ENCODE measurements at places on chromosomes 3 and 15.

DNA sequence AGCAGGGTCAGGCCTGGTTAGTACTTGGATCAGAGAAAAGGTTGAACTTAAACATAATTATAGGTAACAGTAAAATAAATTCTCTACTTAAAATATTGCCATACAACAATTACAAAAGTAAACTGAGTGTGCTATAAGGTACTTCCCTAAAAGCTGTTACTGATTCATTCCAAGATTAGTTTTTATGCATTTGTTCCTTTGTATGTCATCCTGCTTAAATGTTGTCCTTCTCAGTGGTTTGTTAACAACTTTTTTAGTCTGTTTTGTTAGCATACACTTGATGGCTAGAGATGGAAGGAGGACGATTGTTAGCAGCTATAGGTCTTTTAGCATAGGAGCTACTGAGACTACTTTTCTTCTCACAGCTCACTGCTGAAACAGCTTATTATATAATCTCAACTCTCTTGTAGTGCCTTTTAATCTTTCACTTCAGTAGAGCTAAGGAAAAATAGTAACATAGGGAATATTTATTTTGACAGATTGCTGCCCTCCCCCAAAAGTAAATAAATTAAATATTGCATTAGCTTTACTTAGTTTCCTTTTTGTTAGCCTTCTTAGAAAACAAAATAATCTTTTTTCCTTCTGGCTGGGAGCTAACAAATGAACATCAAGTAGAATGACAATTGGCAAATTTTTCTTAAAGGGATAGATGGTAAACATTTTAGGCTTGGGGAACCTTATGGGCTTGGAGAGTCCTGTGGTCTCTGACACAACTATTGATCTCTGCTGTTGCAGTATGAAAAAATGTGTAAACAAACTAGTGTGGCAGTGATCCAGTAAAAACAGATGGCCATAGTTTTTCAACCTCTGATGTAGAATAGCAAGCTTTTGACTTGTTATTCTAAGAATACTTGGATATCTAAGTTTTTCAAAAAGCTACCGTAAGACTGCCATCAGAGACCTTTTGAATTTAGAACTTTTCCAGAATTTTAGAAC lies 39.5 kb downstream of the USP8 start:
- no peak for DNase-seq

DNA sequence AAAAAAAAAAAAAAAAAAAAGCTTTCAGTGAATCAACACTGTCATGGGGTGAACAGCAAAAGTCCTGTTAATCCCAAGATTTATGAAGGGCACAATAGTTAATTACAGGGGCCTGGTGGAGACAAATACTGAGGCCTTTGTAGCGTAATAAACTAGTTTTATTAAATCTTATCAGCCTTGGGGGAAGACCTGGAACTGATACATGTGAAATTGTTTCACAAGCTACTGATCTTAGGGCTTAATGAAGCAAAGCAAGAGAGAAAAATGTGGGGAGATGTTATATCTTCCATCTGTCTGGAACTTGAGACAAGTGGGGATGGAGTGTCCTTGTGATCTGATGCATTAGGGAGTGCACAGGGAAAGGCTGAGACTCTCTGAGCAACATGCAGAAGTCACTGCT lies 47.9 kb upstream of the OSBPL11 start:
- DNase-seq: no peak

DNA sequence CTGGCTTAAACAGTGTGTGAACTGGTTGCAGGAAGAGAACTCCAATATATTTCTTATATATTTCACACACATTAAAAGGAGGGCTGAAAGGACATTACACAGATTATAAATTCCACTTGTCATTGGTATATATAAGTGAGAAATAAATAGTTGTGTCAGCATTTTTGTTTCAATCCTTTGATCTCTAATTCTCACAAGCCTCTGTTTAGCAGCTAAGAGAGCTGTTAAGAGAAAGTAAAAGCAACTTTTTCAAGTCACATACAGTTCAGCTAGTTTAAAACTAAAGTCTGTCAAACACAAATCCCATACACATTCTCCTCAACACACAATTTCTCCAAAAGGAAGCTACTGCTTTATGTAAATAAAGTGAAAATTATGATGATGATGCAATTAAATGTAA lies 70.5 kb upstream of the CCDC39 start:
- DNase-seq: no peak

GRCh38 chr3:49903451-49904424 lies at the start of gene MST1R:
TSS of gene MST1R (minus strand) at chr3:49903873. CDS start at chr3:49903609, 264 bp downstream.
- DNase-seq: peak; percentile 79

- DNase-seq: no peak
Measured at GRCh38 chr3:8757551-8758518, 11.6 kb downstream of the OXTR start.

- peak; percentile 14 for DNase-seq
Measured at GRCh38 chr15:82298520-82298919, 35.9 kb downstream of the SAXO2 start.

- DNase-seq: peak; percentile 28
Measured at GRCh38 chr15:43249699-43250203, 17.0 kb downstream of the TGM5 start.

DNA sequence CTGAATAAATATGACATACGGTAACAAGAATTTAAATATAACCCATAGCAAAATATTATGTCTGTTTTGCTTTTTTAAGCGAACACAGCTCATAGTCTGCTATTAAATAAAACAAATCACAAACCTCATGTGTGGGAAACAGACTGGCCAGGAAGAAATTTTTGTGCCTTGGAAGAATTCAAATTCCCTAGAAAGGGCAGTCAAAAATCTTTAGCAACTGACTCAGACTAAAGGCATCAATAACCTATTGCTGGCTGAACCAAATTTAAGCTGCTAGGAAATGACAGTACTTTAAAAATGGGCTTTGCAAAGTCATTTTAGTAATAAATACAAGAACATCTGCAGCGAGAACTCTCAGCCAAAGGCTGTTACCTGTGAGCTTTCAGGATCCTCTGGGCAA lies 151.4 kb downstream of the PLD1 start:
- DNase-seq: no peak

DNA sequence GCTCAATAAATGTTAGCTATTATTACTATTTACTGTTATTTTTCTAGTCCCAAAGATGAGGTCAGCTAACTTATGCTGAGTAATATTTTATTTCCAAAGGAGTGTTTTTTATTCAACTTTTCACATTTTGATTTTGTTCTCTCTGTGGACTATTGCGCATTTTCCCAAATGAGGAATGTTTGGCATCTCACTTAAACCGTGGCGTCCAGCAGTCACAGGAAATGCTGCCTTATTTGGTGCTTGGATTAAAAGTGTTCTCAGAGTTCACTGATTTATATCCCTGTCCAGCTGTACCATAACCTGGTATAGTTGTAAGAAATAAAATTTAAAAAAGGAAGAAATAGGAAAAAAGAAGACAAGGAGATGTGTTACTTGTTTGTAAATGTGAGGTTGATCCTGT lies 166.8 kb downstream of the THSD4 start:
- no peak for DNase-seq

DNA sequence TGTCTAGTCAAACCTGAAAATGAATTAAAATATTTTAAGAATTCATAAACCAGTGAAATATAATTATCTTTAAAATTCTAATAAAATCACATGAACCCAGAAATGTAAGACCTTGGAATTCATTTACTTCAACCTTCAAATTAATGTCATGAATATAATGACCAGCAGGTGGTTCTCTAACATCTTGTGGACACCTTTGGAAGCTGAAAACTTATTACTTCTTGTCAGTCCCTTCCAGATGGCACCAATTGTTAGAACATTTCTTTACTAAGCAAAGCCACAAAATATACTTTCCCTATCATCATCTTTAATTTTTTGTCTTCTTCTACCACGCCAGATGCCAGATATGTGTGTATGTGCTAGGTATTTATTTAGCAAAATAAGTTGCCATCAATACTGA lies 240.0 kb downstream of the MBNL1 start:
- DNase-seq: peak; percentile 65

DNA sequence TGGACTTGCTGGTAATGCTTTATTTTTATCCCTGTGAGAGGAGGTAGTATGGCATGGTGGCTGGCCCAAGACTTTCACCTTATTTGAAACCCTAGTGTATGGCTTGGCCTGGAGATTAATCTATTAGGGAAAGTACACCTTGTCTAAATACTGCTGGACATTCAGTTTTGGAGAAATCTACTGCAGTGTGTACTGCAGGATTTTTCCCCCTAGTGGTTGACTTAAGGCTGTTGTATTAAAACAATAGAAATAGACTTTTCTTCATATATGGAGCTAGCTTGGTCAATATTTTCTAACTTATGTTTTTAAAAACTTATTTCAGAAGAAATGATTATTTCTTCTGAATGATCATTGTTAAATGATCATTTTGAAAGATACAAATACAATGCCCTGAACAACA lies 13.9 kb upstream of the SLITRK3 start:
- no peak for DNase-seq

DNA sequence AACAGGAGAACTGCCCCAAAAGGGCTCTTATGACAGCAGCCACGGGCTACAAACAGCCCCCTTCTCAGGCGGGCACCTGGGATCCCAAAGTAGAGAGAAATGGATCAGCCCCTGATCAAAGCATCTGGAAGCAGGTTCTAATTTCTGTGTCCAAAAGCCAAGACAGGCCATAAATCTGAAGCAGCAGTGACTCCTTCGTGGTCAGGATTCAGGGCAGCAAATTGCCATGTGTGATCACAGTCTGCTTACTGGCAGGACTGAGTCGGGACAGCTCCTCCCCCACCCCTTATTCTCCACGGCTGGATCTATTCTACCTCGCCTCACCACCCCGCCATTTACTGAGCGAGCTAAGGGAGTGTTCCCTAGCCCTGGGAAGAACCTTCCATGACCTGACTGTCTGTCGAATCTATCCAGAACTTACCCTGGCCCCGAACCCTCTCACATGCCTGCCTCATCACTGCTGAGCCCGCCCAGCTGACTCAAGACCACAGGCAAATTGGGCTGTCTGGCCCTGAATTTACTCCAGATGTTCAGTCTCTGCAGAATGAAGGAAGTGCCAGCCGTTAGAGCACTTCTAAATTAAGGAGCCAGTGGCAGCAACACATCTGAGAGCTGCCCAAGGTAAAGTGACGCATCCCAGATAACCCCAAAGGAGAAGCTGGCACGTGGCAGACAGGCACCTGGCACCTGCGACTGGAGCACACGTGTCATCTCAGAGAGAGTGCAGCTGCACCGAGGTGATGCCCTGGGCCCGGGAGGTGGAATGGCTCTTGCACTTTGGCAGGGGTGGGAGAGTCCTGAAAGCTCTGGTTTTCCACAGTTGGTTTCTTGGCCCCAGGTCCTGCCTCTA lies 1.3 kb downstream of the LRRC15 start:
- no peak for DNase-seq

DNA sequence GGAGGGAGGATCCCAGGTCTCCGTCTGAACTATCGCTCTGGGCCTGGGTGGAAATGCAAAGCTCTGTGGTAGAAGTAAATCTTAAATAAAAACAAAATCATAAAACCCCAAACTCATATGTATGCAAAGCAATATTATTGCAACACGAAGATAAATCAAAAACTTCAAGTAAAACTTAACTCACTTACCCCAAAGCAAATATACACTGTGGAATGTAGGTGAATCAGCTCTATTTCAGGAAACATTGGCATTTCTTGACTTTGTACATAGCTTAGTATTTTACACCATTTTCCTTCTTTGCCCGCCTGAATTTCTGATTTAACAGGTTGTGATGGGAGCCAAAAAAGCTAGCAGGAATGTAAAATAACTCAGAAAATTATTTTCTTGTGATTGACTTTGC lies 126.2 kb downstream of the TPRG1 start:
- DNase-seq: no peak

DNA sequence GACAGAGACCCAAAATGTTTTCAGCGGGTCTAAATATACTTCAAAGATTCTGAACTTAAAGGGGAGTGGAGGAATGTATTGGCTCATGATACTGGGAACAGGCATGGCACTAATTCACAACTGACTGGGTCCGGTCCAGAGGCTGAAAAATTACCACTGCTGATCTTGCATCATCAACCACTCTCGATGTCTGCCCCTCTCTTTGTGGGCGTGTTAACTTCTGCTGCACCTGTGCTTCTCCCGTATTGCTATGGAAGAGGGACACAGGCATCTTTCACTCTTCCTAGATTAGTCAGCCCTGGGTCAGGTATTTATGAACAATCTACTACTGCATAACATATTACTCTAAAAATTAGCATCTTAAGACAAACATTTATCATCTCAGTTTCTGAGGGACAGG lies 33.2 kb downstream of the HHLA2 start:
- no peak for DNase-seq

- no peak for DNase-seq
Measured at GRCh38 chr3:123449997-123450604, 1.2 kb upstream of the ADCY5 start.

GRCh38 chr15:93118904-93119303 lies 29.9 kb upstream of the RGMA start:
- no peak for DNase-seq

- DNase-seq: no peak
Measured at GRCh38 chr3:147937341-147937740, 528.2 kb downstream of the ZIC1 start.

DNA sequence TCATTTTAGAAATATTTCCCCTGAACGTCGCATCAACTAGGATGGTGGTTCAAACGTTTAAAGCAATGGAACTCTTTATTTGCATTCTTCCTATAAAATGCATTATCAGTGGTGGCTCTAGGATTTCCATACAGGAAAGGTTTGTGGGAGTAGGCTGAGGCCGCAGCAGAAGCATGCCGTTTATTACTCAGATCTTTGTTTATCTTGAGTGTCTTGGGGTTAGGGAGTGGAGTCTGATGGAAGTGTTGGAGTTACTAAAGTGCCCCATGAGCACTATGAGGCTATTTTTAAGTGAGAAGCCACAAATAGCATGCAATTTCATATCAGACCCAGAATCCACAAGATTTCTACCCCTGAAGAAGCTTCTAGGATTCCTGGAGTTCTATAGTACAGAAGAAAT lies 26.2 kb downstream of the ATOSA start:
- DNase-seq: no peak

- DNase-seq: no peak
Measured at GRCh38 chr3:172782235-172782634, 31.7 kb downstream of the ECT2 start.

DNA sequence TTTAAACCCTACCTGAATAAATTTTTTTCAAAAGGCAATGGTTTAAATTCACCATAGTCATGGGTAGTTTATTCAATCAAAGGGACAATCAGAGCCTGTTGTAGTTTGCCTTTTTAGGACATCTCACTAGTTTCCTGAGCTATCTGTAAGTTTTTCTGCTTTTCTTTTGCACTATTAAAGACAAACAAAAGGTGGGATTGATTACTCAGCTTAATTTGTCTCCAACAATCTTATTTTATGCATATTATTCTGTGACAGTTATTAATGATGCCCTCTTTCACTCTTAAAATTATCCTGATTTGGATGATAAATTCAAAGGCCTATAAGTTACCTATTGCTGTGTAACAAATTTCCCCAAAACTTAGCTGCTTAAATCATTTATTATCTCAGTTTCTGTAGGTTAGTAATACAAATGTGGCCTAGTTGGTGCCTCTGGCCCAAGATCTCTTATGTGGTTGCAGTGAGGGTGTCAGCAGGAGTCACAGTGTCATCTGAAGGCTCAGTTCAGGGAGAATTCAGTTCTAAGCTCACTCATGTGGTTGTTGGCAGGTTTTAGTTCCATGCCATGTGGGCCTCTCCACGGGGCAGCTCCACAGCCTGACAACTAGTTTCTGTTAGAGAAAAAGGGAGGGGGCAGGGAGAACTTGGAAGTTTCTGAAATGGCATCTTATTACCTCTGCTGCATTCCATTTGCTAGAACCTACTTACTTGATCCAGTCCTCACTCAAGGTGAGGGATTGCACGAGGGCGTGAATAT lies 16.0 kb downstream of the ARMC8 start:
- DNase-seq: peak; percentile 45
